NCI-H1694 treated with DMSO at 0.1 percent for 48 hours (cell line): ENCODE measurements at places on chromosomes 6 and 20.

GRCh38 chr20:44026647-44027342 is 112.1 kb downstream of the TOX2 start:
- no peak for DNase-seq

DNA sequence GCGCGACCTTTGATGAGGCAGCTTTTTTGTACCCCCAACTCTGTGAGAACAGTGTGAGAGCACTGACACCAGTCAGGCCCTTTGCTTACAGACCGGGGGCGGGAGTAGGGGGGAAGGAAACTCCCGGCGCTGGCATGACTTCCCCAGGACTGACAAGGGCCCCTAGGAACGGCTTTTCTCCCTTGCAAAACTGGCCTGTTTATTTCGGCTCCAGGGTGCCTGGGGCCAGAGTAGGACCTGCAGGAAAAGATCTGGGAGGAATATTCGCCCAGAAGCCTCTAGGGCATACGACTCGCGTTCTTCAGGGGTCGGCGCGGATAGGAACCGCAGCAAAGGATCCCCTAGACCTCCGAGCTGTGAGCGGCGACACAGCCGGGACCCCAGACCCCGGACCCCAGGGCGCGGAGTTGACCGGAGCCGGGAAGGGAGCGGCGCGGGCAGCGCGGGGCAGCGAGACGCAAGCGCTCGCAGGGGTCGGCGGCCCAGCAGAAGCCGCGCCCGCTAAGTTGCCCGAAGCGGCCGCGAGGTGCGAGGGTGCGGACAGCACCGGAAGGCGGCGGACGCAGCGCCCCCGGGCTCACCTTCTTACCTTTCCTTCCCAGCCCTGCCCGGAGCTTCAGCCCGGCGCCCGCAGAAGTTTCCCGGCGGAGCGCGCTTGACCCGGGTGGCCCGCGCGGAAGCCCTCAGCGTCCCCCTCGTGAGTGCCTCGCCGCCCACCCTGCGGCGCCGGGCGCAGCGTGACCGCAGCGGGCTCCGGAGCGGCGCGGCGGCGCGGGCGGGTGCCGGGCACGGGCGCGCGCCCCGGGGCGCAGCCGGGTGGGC is at the start of gene POPDC3:
POPDC3 (minus strand) TSS at position 771 of the 822 bp plus-strand sequence. CDS start 18,105 bp downstream, outside the sequence.
- DNase-seq: no peak

- no peak for DNase-seq
These were observed 85.3 kb upstream of the TIAM2 start for GRCh38 chr6:154909821-154910220.

GRCh38 chr6:92495242-92495641 is 924.1 kb downstream of the EPHA7 start:
- DNase-seq: no peak

DNA sequence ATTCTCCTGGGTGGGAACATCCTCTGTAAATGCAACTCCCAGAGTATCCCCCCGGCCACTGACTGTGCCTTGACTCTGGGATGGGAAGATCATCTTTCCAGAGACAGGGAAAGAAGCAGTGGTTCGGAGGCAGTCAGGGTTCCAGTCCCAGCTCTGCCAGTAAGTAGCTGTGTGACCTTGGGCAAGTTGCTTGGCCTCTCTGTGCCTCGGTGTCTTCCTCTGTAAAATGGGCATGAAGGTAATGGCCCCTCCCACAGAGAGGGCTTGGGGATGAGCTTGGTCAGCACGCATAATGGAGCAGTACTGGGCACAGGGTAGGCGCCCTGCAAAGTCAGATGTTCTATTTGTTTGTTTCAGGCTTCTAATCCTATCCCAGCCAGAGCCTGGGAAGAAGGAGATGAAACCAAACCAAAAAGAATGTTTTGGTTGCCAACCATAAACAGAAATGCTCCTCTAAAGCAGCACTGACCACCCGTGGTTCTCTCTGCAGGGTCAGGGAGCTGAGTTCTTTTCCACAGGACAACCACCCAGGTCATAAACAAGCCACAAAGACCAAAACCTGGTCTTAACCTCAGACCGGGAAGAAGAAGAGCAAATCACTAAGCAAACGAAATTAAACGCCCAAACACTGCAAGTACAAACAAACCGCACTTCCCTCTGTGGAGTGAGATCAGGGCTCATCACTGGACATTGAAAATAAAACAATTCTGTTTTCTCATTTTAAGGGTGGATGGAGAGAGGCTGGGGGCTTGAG is 381.0 kb upstream of the SULF2 start:
- no peak for DNase-seq

- no peak for DNase-seq
These were observed 881.2 kb upstream of the EPHA7 start for GRCh38 chr6:94300424-94301144.

- no peak for DNase-seq
These were observed 26.6 kb downstream of the NSFL1C start for GRCh38 chr20:1440024-1440423.

DNA sequence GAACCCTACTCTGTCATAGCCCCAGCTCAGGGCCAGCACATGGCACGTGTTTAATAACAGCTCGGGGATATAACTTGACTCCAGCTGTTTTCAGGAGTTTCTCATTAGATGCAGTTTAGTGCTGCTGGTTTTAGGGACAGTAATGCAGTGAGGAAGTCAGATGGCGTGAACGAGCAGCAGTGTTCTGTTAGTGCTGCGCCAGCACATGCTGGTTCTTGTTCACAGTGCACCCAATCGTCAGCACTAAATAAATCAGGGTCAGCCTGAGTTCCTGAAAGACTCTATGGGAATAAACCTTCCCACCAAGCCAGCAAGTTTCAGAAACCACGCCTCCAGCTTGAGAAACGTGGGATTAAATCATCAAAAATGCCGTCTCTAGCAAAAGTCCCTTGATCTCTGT is 235.9 kb upstream of the SUPT3H start:
- no peak for DNase-seq

GRCh38 chr20:6630514-6630913 is 137.0 kb upstream of the BMP2 start:
- no peak for DNase-seq
